ENCODE measurements at places on chromosomes 7 and 10. TPM values are rescaled to one million over a fixed set of nuclear protein-coding genes. Genes with fewer than 3 reads are reported as not detected.

The CYP26C1 gene
- 0.85 TPM for total RNA-seq

The SDHAF3 gene
- total RNA-seq = 11.1 TPM

The CTAGE4 gene
- total RNA-seq = 2.3 TPM

The PDZD7 gene
- total RNA-seq = 3.8 TPM

The FERD3L gene
- not detected for total RNA-seq

The SPDYE16 gene
- total RNA-seq = 1.9 TPM

The ZEB1 gene
- total RNA-seq = 187 TPM

The ZNF488 gene
- 0.71 TPM for total RNA-seq

All from sciatic nerve (tissue), 2 donors.